Left renal pelvis (tissue), 4 donors: ENCODE measurements at places on chromosomes 12 and 14. TPM values are rescaled to one million over a fixed set of nuclear protein-coding genes. Genes with fewer than 3 reads are reported as not detected.

SMIM41 gene
- polyA plus RNA-seq, result 0.29 TPM

GRCh38 chr14:58091883-58092630, 60.0 kb downstream of the ARMH4 start:
- DNase-seq, result no peak

DNA sequence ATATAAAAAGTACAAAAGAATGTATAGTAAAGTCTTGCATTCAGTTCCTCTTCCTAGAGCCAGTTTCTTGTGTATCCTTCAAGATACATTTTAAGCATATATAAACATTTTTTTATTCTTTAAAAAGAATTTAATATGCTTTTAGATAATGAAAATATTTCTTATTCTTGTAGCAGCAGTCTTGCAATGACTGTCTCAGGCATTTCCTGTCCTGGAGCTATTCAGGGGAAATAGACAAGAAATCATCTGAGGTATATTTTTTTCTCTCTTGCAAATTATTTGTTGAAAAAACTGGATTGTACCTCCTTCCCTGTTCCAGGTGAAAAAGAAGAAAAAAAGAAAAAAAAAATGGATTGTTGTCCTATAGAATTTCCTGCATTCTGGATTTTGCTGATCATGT, 17.0 kb upstream of the ERBB3 start:
- DNase-seq, result no peak

- no peak for DNase-seq
Measured at GRCh38 chr12:26056335-26056734, 68.5 kb downstream of the BHLHE41 start.

SNW1 gene
- polyA plus RNA-seq, result 74.6 TPM

SYT1 gene
- polyA plus RNA-seq, result 54.2 TPM

OR6C2 gene
- not detected for polyA plus RNA-seq

DNA sequence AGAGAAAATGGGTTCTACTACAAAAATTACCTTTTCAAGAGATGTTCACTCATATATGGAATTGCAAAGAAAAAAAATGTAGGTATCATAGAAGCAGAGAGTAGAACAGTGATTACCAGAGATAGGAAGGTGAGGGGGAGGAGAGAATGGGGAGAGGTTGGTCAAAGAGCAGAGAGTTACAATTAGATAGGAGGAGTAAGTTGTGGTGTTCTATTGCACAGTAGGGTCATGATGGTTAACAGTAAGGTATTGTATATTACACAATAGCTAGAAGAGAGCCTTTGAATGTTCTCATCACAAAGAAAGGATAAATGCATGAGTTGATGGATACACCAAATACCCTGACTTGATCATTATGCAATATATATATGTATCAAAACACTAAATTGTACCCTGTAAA, 145.8 kb downstream of the TMEM117 start:
- DNase-seq, result no peak

- DNase-seq, result no peak
Measured at GRCh38 chr14:24775950-24776349, 142.0 kb upstream of the GZMB start.

GRCh38 chr12:75756771-75757170, 245.4 kb upstream of the KRR1 start:
- DNase-seq, result no peak

- no peak for DNase-seq
Measured at GRCh38 chr14:52081964-52082363, 13.1 kb upstream of the NID2 start.

UNG gene
- polyA plus RNA-seq, result 66.7 TPM

DNA sequence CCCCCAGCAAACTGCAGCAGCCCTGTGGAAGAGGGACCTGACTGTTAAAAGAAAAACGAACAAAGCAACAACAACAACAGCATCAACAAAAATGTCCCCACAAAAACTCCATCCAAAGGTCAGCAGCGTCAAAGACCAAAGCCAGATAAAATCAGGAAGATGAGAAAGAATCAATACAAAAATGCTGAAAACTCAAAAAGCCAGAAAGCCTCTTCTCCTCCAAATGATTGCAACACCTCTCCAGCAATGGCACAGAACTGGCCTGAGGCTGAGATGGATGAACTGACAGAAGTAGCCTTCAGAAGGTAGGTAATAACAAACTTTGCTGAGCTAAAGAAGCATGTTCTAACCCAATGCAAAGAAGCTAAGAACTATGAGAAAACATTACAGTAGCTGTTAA, 45.4 kb upstream of the PPP4R3A start:
- no peak for DNase-seq

FGF6 gene
- not detected for polyA plus RNA-seq

- DNase-seq, result no peak
Measured at GRCh38 chr14:57402173-57402852, 11.9 kb downstream of the NAA30 start.

- no peak for DNase-seq
Measured at GRCh38 chr12:108312693-108313189, 26.4 kb downstream of the CMKLR1 start.

DNA sequence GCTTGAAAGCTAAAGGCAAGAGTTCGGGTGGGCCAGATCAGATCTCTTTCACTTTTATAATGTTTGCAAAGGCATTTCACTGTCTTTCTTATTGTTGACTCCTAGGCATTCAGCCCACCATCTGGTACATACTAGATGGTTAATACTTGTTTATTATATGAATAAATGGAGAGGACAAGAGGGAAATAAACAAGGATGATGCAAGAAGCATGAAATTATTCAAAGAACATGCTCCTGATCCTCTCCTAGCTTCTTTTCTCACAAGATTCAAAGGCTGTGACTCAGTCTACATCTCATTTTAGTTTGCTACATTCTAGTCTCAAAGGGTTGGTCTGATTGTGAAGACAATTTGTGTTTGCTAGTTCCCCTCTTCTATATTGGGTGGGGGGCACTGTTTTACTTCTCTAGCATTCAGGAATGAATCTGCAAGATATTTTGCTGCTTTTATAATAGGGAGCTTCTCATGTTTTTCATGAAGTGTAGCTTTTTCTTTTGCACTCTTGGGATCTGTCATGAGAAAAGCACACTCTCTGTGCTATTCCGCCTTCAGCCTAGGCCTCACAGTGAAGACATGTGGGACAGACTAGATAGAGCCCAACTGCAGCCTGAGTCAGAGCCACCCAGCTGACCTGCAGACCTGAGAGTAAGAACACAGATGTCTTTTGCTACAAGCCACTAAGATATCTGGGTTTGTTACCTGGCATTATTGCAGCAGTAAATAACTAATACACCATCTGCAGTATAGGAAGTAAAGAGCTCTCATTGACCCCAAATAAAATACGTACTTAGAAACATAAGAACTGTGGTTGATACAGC, 65.7 kb downstream of the PTHLH start:
- DNase-seq, result no peak

ITPR2 gene
- 12.1 TPM for polyA plus RNA-seq
